ENCODE measurements at places on chromosomes 6 and 20.

DNA sequence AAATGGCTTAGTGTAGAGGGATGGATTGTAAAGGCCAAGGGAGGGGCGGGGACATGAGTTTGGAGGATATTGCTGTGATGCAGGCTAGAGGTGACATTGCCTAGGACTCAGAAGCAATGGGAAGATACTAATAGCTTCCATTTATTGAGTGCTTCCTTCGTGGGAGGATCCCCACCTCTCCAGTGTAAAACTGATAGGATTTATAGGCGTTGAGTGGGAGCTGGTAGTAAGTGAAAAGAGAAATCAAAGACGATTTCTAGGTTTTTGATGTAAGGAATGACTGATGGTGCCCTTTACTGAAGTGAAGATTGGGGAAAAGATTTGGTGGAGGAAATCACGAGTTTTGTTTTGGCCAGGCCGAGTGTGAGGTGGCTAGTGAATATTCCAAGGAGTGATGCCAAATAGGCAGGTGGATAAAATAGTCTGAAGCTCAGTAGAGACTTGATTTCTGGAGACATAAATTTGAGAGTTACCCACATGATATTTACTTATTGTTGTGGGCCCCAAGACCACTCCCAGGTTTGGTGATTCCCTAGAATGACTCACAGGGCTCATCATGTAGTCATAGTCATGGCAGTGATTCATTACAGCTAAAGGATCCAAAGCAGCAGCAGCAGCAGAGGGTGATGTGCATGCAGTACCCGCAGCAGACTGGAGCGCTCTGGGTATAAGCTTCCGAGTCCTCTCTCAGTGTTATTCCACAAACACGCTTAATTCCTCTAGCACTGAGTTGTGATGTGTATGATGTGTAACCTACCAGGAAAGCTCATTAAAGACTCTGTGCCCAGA is 10.2 kb downstream of the RPRD1B start:
- DNase-seq = no peak

- DNase-seq = no peak
Observed at GRCh38 chr6:122035173-122035572, 364.3 kb upstream of the HSF2 start.

DNA sequence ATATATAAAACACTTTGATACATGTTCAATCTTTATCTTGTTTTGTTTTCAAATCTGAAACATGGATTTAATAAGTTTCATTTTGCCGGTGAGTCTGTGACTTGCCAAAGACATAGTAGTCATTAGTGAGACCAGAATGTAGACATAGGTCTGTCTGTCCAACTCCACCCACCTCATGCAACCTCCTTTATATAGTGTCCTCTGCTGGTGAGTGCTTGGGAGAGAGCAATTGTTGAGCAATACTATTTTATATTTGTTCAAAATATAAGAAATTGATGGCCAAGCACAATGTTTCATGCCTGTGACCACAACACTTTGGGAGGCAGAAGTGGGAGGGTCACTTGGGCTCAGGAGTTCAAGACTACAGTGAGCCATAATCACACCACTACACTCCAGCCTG is 10.8 kb upstream of the LY86 start:
- no peak for DNase-seq

- no peak for DNase-seq
Observed at GRCh38 chr6:107059606-107060005, 31.6 kb downstream of the MTRES1 start.

DNA sequence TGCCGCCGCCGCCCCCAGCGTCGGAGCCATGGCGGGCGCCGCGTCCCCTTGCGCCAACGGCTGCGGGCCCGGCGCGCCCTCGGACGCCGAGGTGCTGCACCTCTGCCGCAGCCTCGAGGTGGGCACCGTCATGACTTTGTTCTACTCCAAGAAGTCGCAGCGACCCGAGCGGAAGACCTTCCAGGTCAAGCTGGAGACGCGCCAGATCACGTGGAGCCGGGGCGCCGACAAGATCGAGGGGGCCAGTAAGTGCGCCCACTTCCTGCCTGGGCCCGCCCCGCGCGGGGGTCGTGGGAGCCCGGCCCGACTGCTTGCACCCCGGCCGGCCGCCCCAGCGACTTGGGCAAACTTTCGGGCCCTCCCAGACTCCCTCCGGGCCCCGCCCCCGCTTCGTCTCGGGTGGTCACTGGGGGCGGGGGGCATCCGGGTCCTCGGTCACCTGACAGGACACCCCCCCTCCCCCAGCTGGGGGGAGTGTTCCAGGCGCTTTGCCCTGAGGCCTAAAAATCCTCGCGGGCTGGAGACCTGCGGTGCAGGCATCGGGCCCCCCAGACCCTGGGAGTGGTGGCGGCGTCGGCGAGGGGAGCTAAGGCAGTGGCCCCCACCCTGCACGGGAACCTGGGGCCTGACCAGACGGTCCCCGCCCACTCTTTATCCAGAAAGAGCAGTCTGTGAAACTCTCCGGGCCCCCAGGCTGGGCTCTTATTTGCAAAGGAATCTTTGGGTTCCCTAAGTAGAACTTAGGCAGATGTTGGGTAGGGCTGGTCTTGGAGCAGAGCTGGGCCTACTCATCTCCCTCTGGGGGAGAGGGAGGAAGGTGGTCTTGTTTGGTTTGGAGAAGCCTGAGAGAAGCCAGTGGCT is 501 bp downstream of the PLCG1 start:
- DNase-seq = peak; percentile 54

- no peak for DNase-seq
Observed at GRCh38 chr6:109743739-109744138, 52.6 kb downstream of the FIG4 start.

- DNase-seq = no peak
Observed at GRCh38 chr6:42230345-42231321, 13.0 kb upstream of the MRPS10 start.

DNA sequence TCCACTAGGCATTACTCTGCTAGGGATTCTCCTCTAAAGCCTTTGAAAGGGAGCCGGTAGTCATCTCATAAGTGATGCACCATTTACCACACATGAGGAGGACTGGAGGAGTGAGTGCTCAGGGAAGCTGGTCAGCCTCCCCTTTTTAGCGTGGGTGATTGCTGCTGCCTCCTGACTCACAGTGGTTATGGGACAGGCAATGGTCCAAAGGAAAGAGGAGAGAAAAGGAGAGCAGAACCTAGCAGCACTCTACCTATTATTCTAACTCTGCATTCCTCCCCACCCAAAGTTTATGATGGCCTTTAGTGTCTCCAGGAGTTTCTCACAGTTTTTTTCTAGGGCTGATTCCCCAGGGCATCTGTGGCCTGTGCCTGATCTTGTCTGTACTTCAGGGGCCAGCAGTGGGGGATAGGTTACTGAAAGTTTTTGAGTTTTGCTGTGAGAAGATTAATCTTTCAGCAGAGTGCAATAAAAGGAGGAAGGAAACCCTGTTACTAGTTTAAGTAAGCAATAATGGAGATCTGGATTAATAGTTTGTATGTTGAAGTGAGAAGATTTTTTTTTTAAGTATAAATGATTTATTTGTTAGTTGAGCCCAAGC is 36.4 kb upstream of the GCLC start:
- no peak for DNase-seq

- DNase-seq = no peak
Observed at GRCh38 chr6:26544473-26544872, 6.3 kb downstream of the HMGN4 start.
